Vagina (tissue), 2 donors: ENCODE measurements at places on chromosomes 6 and 20.

DNA sequence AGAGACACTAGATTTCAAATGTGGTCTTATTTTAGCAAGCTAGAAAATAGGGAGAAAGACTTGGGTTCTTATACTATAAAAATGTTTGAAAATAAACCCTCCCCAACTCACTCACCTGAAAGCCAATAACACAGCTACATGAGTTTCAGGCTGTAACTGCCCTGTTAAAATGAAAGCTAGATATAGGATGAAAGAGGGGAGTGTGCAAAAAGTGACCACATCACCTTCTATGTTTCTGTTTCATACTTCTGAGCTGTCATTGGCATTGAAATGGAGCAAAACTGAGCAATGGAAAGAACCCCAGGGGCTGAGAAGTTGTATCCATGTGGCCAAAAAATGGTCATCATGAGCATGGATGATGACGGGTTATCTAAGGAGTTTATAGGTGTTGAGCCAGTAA lies 148.1 kb upstream of the TENT5A start:
- DNase-seq = no peak

- DNase-seq = no peak
These were observed 6.0 kb downstream of the PDYN start for GRCh38 chr20:1987826-1988225.

DNA sequence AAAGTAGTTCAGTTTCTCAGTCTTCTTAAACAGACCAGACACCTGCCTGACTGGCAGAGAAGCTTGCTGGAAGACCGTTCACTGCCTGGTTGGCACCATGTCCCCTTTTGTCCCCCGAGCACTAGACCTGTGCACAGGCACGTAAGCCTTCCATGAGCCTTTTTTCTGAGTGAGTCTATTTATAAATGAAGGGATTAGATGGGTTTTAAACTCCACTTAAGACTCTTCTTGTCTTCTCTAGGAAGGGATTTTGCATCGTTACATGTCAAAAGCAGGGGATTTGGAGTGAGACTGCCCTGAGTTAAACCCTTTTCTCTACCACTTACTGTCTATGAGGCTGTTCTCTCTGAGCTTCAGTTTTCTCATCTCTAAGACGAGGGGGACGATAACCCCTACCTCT lies 37.6 kb downstream of the STK35 start:
- no peak for DNase-seq

GRCh38 chr6:64672131-64672530 lies 1034.9 kb downstream of the EYS start:
- no peak for DNase-seq

- peak; percentile 69 for DNase-seq
These were observed 157.9 kb downstream of the MRPL14 start for GRCh38 chr6:43969158-43969981.

DNA sequence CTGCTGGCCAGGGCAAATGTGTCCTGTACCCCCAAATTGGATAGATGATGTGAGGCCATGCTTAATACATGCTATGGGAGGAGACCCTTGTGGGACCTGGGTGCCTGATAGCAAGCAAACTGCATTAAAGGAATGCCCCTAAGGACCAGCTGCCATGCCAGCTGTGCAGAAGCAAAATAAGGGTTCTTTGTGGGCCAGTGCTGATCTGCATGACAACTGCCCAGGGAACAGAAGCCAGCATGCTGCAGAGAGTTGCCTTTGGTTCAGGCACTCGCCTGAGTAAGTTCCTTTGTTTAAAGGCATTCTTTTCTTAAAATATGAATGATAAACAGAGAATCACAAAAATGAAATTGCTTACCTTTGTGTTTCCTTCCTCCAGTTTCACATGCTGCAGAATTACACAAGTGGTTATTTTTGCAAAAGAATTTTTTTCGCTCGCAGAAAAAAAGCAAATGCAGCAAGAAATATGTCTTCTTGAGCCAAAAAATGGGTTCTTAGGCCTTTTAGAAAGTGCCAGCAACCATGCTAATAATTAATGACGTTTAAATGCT lies 6.9 kb upstream of the SYNDIG1 start:
- DNase-seq = no peak

DNA sequence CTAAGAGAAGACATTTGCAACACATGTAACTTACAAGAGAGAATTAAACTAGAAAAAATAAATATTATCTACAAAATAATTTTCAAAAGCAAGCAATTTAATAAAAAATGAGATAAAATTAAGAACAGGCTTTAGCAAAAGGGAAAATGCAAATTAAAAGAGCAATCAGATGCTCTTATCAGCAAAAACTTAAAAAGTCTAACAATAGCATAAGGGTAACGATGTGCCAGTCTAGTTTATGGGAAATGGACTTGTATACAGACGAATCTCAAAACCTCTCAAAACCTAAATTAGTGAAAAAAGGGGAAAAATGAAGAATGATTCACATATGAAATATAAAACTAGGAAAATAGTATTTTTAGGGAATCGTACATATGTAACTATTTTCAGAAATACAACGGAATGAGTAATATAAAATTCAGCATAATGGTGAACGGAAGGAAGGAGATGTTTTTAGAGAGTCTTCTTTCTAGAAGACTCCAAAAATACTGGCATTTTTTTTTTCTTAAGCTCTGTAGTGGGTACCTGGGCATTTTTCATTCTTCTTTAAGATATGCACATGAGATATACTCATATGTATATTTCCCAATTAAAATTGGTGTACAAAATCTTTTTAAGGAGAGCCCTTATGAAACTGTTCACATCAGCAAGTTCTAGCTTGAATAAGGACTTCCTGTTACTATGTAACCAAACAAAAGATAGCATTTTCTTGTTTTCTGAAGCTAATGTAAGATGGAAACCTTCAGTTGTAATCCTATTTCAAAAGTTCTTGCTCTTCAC lies 927 bp upstream of the MANEA start:
- DNase-seq = no peak

GRCh38 chr6:82022614-82023129 lies 224.9 kb downstream of the IBTK start:
- DNase-seq = no peak

DNA sequence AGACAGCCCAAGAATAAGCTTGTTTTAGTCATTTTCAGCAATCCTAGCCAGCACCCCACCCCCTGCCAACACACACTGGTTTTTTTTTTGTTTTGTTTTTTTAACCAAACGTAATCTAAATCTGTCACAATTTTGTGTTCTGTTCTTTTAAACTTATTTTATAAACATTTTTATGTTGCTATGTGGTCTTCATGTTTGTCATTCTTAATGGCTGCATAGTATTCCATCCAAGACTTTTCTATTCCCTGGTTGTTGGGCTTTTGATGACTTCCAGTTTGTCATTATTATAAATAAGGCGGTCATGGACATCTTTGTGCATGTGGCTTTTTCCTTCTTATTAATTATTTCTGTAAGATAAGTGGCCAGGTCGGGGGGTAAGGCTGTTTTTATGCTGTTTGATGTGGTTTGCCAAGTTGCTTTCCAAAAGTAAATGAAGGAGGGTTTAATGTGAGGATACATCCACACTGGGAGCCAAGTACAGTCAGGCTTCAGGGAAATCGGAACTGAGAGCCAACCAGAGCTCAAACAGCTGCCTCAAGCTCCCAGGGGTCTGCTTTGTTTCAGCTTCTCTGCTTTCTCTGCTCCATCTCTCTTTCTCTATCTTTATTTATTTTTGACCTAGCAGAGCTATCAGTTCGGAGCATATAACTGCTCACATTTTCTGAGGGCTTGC lies 125.8 kb downstream of the VEGFA start:
- no peak for DNase-seq

DNA sequence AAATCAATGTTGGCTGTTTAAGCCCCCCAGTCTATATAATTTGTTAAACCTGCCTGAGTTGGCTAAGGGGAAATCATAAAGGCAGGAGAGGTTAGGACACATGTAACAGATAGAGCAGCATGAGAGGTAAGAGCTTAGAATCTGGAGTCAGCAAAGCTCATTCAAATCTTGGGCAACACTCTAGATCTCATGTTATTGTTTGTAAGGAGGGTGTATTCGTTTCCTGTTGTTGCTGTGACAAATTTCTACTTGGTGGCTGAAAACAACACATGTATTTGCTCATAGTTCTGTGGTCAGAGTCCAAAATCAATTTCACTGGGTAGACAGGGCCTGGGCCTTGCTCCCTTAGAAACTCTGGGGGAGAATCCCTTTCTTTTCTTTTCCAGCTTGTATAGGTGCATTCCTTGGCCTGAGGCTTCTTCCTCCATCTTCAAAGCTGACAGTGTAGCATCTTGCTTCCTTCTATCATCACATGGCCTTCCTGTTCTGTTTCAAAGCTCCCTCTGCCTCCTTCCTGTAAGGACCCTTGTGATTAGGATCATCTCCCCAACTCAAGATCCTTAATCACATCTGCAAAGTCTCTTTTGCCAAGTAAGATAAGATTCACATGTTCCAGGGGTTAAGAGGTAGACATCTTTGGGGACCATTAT lies 4.4 kb downstream of the LY86 start:
- DNase-seq = no peak

- no peak for DNase-seq
These were observed 56.5 kb upstream of the TENT5A start for GRCh38 chr6:81808851-81809570.

GRCh38 chr6:143842461-143842901 lies 657 bp upstream of the LTV1 start:
- DNase-seq = no peak

DNA sequence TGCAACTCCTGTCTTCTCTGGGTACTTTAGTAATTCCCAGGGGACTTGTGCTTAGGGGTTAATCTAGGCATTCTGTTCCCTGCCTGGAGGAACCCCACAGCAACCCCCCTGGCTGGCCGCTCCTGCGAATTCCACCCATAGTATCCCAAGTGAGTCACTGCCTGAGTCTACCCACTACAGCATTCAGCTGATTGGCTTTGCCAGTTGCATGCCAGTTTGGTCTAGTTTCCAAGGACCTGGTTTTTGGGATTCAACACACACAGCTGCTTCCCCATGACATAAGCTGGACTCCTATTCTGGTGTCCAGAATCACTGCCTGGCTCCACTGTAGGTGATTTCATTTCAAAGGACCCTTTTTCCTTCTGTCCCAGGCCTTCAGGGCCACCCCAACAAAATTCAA lies 40.3 kb downstream of the PLCG1 start:
- DNase-seq = peak; percentile 84

DNA sequence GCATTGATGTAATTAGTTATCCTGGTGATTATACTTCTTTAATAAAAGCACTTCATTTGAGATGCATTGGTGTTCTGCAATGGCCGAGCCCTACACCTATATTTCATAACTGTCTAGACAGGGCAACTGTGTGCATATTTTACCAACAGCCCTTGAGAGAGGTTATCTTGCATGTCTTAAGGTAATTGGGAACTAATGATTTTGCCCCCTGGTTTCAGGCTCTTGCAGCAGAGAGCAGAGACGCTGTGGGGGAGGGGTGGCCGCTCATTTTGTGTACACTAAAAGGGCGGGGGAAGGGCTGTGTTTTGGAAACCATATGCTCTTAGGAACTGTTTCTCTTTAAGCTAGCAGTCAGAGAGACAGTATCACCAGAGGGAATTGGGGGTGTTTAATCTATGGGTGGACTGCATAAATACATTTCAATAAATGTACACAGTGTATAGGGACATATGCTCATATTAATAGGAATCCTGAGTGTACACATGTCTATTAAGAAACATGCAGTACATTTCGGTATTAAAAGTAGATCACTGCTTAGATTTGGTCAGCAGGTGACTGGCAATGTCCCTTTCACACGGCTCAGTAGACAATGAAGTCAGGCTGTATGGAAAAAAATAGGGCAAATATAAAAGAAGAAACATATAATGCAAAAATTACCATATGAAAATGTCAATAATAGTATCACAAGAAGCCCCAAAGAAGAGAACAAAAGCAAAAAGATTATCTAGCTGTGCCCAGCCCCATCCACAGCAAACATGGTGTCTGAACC lies 402.9 kb upstream of the CITED2 start:
- DNase-seq = no peak

- no peak for DNase-seq
These were observed 5.8 kb upstream of the OR2B3 start for GRCh38 chr6:29092957-29093356.
